IPS DF 6.9 (cell line): ENCODE measurements at places on chromosomes 5 and 9.

DNA sequence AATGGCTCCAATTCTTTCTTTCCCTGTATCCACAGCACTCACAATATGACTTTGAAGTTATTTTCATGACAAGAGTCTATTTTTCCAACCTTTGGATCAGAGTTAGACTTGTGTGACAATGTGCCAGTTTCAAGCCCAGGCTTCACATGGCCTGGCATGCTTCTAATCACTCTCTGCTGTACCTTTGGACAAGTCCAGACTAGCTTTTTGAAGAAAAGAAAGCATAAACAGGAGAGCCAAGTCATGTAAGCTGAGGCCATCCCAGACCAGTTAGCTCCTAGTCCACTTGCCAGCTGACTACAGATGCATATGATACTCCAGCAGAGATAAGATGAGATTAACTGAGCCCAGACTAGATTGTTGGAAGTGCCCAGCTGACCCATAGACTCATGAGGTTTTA, 513.6 kb upstream of the C9orf72 start:
- DNase-seq, result no peak

GRCh38 chr9:28410411-28410810, 837.1 kb upstream of the C9orf72 start:
- DNase-seq, result no peak

GRCh38 chr5:122420091-122420490, 108.1 kb downstream of the SNCAIP start:
- DNase-seq, result no peak

- DNase-seq, result no peak
Measured at GRCh38 chr9:32503008-32503407, 23.0 kb downstream of the RIGI start.

DNA sequence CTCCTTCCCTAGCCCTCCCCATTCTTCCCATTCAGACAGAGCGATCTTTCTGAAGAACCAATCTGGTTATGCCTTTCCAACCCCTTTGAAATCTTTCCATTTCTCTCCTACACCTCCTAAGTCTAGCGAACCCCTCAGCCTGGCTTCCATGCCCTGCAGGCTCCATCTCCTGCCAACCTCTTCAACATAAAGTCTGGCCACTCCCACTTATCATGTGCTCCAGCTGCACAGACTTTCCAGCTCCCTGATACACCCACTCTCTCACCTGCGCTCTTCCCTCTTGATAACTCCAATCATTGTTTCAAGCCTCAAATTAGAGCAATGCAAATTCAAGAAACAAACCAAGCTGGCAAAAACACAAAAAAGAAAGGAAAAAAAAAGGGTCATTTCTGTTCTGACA, 3.8 kb upstream of the ORM1 start:
- DNase-seq, result no peak
